ENCODE measurements at places on chromosomes 3 and 15. TPM values are rescaled to one million over a fixed set of nuclear protein-coding genes. Genes with fewer than 3 reads are reported as not detected.
A peak's percentile ranks its signal among the peaks of the same experiment; 100 is the strongest.

The IQCF5 gene
- total RNA-seq: not detected

The ECE2 gene
- not detected for total RNA-seq

DNA sequence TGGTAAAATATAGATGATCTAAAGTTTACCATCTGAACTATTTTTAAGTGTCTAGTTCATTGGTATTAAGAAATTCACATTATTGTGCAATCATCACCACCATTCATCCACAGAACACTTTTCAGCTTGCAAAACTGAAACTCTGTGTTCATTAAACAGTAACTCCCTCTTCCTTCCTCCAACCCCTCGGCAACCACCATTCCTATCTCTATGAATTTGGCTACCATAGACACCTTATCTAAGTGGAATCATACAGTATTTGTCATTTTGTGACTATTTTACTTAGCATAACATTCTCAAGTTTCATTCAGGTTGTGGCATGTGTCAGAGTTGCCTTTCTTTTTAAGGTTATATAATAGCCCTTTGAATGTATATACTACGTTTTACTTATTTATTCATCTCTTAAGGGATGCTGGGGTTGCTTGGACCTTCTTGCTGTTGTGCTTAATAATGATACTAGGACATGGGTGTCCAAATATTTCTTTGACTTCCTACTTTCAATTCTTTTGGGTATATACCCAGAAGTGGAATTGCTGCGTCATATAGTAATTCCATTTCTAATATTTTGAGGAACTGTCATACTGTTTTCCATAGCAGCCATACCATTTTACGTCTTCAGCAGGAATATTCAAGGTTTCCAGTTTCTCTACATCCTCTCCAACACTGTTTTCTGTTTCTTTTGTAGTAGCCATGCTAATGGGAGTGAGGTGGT, 20.9 kb downstream of the KAT2B start:
- no peaks in the 10 kb centered on the region for H3K36me3 ChIP-seq
- H3K27ac ChIP-seq: no peak overlapping the region
- DNase-seq: no peak
- H3K27me3 ChIP-seq: no peaks in the 10 kb centered on the region
- H3K4me1 ChIP-seq: peaks cover 13% of the 10 kb centered on the region
- no peak overlapping the region for H3K4me3 ChIP-seq

DNA sequence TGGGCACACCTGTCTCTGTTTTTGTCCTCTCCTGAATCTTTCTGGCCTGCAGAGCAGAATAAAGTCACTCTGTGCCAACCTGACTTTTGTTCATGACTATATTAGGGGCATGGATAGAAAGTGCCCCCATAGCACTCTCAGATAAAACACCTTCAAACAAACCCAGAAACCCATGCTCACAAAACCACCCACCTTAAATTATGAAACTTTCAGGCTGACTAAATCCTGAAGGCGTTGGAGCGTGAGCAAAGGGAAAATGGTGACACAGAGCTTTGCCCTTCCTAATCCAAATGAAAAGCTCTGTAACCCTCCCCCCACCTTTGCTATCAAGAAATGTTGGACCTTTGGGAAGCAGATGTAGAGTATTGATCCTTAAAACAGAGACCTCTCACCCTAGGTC, 138.9 kb downstream of the IGF1R start:
- H3K4me3 ChIP-seq: no peak overlapping the region
- H3K4me1 ChIP-seq: peaks cover 24% of the 10 kb centered on the region
- no peak overlapping the region for H3K27ac ChIP-seq
- H3K36me3 ChIP-seq: no peaks in the 10 kb centered on the region

DNA sequence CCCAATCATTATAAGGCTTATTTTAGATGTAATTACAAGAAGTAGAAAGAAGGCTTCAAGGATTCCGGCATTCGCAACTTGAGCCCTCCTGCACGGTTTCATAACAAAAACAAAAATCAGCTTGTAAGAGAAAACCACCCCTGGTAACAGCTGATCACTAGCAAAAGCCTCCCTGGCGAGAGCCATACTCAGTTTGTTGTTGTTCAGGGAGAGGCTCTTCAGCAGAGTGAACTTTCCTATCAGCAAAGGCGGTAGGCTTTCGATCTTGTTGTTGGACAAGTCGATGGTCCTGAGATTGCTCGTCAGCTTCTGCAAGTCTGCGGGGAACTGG, 710 bp downstream of the LRRC57 start:
- no peak for DNase-seq
- H3K27me3 ChIP-seq: no peaks in the 10 kb centered on the region
- H3K27ac ChIP-seq: peak overlapping the region; percentile 97
- H3K4me3 ChIP-seq: peak overlapping the region; percentile 91

GRCh38 chr15:80404057-80404760, at the start of gene ARNT2:
ARNT2 (plus strand) TSS chr15:80404382; CDS start chr15:80404516, 134 bp downstream.
- H3K27ac ChIP-seq: peak within 1 kb of the TSS; percentile 74
- H3K36me3 ChIP-seq: peaks cover 3% of the 10 kb centered on the region
- peak; percentile 65 for DNase-seq
- peaks cover 8% of the 10 kb centered on the region for H3K4me1 ChIP-seq
- H3K4me3 ChIP-seq: peak within 1 kb of the TSS; percentile 79
- peaks cover 50% of the 10 kb centered on the region for H3K27me3 ChIP-seq

DNA sequence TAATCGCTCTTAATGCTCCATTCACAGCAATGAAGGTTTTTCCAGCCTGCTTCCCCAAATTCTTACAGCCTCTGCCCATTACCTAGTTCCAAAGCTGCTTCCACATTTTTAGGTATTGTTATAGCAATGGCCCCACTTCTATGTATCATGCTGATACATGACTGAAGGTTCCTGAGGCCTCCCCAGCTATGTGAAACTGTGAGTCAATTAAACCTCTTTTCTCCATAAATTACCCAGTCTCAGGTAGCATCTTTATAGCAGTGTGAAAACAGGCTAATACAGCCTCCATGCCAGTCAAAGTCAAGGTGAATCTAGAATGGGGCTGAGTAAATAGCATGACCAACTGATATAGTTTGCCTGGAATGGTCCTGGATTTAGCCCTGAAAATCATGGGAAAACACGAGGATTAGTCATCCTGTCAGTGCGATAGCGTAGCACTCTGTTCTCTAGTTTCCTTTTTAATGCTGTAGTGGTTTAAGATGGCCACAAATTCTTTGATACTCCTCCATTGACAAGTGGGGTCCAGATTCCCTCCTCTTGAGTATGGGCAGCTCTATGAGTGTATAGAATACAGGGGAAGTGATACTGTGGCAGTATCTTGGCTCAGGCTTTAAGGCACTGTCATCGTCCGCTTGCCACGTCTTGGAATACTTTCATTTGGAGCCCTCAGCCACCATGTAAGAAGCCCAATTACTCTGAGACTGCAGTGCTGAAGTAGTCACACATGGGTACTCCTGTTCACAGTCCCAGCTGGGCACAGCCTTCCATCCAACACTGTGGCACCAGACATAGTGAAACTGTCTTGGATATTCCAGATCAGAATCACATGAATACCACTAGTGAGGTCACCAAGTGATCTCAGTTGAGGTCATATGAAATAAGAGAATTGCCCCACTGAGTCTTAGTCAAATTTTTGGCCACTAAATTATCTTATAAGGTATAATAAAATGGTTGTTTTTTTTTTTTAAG, 94.0 kb upstream of the PLCL2 start:
- H3K36me3 ChIP-seq: no peaks in the 10 kb centered on the region
- peaks cover 13% of the 10 kb centered on the region for H3K27me3 ChIP-seq
- H3K27ac ChIP-seq: no peak overlapping the region
- no peak for DNase-seq
- no peaks in the 10 kb centered on the region for H3K4me1 ChIP-seq

- H3K27ac ChIP-seq: no peak overlapping the region
- DNase-seq: no peak
- H3K4me1 ChIP-seq: peaks cover 10% of the 10 kb centered on the region
Observed at GRCh38 chr3:72127844-72128243, 342.9 kb upstream of the PROK2 start.

- H3K27me3 ChIP-seq: peaks cover 27% of the 10 kb centered on the region
- H3K36me3 ChIP-seq: no peaks in the 10 kb centered on the region
- H3K4me3 ChIP-seq: no peak overlapping the region
Observed at GRCh38 chr3:117706037-117706436, 996.5 kb downstream of the TUSC7 start.

- H3K27ac ChIP-seq: no peak overlapping the region
- peaks cover 17% of the 10 kb centered on the region for H3K4me1 ChIP-seq
- no peaks in the 10 kb centered on the region for H3K27me3 ChIP-seq
- no peak for DNase-seq
- no peaks in the 10 kb centered on the region for H3K36me3 ChIP-seq
Observed at GRCh38 chr3:99957151-99957796, 139.6 kb downstream of the CMSS1 start.

DNA sequence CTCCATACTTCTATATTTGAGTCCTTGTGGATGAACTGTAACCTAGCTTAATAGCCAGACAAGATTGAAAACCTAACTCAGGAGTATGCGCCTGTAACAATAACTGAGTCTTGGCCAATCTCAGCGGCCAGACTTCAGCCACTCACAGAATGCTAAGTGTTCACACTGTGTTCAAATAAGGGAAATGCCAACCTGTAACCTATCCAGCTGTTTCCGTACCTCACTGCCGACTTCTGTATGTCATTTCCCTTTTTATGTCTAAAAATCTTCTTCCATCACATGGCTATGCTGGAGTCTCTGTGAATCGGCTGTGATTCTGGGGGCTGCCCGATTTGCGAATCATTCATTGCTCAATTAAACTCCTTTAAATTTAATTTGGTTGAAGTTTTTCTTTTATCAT, 169.2 kb downstream of the NFKBIZ start:
- H3K4me3 ChIP-seq: no peak overlapping the region
- no peak overlapping the region for H3K27ac ChIP-seq
- no peak for DNase-seq
- H3K27me3 ChIP-seq: peaks cover 5% of the 10 kb centered on the region

- H3K4me3 ChIP-seq: no peak overlapping the region
- H3K36me3 ChIP-seq: peaks cover 4% of the 10 kb centered on the region
- peaks cover 39% of the 10 kb centered on the region for H3K4me1 ChIP-seq
- no peak overlapping the region for H3K27ac ChIP-seq
- DNase-seq: no peak
Observed at GRCh38 chr3:102225407-102226132, 209.2 kb upstream of the ZPLD1 start.

Measured in mesothelial cell of epicardium (in vitro differentiated cells).